NCI-H2171 treated with DMSO at 0.1 percent for 48 hours (cell line): ENCODE measurements at places on chromosomes 13 and 19.
A peak's percentile ranks its signal among the peaks of the same experiment; 100 is the strongest.

DNA sequence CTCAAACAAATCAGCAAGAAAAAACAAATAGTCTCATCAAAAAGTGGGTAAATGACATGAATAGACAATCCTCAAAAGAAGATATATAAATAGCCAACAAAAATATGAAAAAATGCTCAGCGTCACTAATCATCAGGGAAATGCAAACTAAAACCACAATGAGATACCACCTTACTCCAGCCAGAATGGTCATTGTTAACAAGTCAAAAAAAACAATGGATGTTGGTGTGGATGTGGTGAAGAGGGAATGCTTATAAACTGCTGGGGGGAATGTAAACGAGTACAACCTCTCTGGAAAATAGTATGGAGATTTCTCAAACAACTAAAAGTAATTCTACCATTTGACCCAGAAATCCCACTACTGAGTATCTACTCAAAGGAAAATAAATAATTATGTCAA is 239.2 kb upstream of the RFC3 start:
- DNase-seq, result no peak

- no peak for DNase-seq
Observed at GRCh38 chr13:30196025-30196424, 111.3 kb downstream of the KATNAL1 start.

DNA sequence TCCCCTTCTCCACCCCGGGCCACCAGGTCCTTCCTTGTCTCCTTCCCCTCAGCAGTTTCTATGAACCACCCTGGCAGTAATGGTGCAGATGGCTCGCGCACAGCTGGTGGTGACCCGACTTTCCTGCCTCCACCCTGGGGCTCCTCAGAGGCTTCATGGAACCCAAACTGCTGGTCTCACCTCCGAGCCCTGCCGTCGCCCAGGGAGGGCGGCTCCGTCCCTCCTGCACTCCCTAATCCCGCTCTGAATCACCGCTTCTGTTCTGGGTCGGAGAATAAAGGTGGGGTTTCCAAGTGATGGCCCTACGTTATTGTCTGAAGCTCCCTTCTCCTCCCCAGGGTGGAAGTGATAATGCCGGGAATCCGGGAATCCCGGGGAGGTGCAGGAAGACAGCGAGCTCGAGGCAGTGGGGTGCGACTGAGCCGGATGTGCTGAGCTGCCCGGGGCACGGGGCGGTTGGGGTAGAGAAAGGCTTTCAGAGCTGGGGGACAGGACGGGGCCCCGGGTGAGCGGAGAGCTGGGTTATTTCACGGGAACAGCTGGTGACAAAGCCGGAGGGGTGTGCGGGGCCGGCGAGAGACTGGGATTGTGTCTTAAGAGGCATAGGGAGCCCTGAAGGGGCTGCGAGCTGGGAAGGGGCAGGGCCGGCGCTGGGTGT is 711 bp downstream of the FUT2 start:
- DNase-seq, result peak; percentile 43

DNA sequence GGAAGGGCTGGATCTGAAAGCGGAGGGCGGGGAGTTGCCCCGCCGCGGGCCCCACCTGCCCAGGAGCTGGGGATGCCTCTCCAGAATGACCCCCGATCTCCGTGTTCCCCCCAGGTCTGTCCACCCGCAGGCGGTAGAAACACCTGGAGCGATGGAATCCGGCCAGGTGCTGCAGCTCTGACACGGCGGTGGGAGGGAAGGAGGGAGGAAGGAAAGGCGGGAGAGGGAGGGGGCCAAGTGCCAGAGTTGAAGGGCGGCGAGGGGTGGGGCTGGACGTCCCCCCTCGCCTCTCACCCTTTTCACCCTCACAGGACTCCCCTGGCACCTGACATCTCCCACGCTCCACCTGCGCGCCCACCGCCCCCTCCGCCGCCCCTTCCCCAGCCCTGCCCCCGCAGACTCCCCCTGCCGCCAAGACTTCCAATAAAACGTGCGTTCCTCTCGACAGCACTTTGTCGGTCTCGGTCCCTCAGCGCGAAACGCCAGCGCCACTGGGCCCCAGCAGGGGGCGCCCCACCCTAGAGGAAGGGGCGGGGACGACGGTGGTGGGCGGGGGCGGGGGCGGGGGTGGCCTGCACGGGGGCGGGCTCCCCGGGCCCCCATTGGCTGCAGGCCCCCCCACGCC is 337 bp upstream of the FXYD7 start:
- peak; percentile 69 for DNase-seq

DNA sequence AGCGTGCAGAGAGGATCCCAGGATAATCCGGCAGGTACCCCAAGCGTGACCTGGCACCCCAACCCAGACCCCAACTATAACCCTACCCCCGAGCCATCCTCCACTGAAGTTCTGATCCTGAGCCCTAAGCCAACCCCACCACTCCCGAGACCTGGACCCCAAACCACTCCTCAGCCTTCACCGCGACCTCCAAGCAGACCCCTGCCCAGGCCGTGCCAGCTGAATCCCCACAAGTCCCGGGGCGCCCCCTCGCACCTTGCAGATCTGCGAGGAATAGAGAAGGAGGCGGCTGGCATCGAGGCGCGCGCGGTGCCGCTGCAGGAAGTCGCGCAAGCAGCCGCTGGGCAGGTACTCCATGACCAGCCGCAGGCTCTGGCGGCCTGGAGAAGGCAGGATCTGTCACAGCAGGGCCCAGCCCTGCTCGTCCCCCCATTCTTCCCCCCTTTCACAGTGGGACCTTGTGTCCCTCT is 10.1 kb upstream of the INSL3 start:
- no peak for DNase-seq

- peak; percentile 67 for DNase-seq
Observed at GRCh38 chr19:45506989-45507871, at the start of gene VASP. VASP (plus strand) TSS chr19:45507479; CDS start chr19:45507772, 293 bp downstream.

- no peak for DNase-seq
Observed at GRCh38 chr13:93774506-93774905, 547.9 kb downstream of the GPC6 start.

DNA sequence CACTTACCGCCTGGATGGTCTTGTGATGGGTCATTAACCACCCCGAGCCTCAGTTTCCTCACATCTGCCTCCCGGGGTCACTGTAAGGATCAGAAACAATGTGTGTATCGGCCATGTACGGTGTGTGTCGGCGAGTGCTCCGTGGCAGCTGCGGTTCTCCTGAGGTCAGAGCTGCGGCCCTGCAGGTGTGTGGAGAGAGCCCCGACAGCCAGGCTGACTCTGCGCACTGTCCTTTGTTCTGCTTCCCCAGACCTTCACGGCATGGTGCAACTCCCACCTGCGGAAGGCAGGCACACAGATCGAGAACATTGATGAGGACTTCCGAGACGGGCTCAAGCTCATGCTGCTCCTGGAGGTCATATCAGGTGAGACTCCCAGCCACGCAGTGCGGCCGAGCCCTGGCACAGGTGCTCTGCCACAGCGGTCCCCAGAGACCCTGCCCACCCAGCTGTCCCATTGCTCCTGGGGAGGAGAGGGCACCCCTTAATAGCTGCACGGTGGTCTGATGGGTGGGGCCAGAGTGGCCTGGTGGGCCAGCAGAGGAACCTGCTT is 43.8 kb downstream of the CAPN12 start:
- DNase-seq, result no peak

DNA sequence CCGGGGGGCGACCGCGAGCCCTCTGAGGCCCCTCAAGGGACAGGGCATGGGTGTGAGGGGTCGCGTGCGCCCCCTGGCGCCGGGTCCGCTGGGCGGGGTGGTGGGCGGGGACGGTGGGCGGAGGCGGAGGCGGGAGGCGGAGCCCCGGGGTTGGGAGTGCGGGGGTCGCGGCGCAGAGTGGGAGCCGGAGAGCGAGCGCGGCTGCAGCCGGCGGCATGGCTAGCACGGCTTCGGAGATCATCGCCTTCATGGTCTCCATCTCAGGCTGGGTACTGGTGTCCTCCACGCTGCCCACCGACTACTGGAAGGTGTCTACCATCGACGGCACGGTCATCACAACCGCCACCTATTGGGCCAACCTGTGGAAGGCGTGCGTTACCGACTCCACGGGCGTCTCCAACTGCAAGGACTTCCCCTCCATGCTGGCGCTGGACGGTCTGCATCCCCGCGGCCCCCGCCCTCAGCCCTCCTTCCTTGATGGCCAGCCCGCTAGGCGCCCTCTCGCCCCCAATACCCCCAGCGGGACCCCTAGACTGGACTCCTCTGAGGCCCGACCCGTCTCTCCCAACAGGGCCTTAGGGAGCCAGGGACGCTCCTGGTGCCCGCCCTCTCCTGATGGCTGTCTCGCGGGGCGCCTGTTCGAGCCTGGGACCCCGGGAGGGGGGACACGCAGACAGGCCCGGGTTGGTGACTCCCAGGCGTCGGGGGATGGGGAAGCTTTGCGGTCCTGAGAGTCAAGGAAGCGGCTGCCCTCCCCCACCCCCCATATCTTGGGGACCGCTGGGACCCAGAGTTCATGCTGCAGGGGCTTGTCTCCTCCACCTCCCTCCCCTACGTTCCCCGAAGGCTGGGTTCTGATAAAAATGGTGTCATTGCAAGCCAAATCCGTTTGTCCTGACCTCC is at the start of gene CLDN10:
Gene CLDN10, plus strand, starts transcription at position 182 of the 903 bp plus-strand sequence. Its CDS starts 34 bp downstream, at position 216.
- DNase-seq, result no peak

GRCh38 chr13:30746791-30747190 is 11.4 kb downstream of the ALOX5AP start:
- DNase-seq, result no peak

DNA sequence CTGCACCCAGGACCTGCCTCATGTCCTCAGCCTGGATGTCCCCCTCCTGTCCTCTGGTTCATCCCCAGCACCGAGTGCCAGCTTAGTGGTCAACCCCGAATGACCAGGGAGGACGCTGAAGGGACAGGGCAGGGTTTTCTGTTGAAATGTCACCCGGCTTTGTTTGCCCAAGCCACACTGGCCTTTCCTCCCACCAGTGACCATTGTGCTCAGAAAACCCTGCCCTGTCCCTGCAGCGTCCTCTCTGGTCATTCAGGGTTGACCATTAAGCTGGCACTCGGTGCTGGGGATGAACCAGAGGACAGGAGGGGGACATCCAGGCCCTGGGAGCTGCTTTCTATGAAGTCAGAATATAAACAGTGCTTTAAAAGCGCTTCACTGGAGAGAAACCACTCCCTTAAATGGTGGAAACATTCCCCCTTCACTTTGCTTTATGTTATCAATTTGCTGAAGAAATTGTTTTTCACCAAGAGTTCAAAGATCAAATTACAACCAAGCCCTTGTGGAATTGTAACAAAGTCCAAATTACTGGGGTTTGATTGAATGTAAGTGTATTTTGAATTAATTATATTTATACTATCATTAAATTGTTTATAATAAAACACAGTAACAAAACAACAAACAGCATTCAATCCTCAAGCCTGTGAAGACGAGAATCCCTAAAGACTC is 21.4 kb downstream of the CARS2 start:
- DNase-seq, result no peak
